A172 (cell line): ENCODE measurements at places on chromosomes 1 and 21. TPM values are rescaled to one million over a fixed set of nuclear protein-coding genes. Genes with fewer than 3 reads are reported as not detected.

DNA sequence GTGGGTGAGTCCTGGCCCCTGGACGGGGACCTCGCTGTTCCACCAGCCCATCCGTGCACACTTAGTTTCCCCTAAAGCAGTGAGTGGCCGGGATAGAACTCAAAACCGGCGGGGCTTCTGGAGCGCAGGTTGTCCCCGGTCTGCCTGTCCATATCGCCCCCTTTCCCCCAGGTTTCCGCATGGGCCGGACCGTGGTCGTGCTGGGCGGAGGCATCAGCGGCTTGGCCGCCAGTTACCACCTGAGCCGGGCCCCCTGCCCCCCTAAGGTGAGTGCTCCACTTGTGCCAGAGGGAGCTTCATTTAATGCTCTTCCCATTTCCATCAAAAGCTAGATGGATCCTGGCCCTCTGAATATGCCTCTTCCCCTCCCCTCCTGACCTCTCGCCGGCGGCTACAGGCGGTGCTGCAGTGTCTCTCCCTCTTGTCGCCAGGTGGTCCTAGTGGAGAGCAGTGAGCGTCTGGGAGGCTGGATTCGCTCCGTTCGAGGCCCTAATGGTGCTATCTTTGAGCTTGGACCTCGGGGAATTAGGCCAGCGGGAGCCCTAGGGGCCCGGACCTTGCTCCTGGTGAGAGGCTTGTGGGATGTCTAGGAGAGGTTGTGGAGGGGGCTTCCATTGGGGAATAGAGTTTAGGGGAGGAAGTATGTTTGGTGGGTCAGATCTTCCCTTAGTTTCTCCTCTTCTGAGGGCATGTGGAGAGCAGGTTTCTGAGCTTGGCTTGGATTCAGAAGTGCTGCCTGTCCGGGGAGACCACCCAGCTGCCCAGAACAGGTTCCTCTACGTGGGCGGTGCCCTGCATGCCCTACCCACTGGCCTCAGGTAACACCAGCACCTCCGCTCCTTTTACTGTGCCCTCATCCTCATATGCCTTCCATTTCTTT lies 683 bp downstream of the PPOX start:
- peak; percentile 22 for DNase-seq

DNA sequence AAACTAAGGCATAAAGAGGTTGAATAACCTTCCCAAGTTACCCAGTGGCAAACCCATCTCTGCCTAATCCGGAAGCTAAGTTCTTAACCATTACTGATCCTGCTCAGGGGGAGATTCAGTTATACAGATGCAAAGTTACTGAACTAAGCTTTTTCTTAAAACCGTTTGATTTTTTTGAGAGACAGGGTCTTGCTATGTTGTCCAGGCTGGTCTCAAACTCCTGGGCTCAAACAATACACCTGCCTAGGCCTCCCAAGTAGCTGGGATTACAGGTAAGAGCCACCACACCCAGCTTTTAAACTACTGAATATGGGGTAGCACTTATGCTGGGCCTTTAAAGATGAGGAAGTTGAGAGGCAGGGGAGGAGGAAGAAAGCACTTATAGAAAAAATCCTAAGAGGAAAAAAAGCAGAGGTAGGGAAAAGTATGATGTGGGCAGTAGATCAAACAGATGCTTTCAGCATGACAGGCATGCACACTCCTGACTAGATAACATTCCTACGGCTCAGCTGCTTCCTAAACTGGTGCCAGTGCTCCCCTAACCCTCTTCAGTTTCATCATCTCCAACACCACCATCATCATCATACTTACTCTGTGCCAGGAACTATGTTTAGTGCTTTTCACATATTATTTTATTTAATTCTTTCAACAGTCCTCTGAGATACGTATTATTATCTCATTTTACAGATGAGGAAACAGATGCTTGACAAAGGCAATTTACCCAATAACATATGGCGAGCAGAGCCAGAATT lies 5.8 kb downstream of the PAFAH2 start:
- DNase-seq = peak; percentile 31

DNA sequence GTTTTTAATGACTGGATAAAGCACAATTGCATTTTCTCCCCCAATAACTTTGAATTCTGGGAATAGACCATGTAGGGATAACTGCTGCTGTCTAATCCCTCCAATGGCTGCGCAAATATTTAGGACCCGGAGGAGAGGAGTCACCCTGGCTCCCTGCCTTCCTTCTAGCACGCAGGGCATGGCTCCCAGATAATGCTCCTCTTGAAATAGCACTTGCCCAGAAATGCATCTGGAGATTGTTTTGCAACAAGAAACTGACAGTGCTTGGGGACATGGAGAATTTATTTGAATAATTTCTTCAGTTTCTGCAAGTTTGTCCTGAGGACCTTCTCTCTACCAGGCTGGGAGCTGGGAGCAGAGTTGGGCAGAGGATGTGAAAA lies 83.5 kb downstream of the MAN1C1 start:
- DNase-seq = no peak

NBPF9 gene
- total RNA-seq = 16.9 and 18.0 TPM in 2 replicates

WNT4 gene
- total RNA-seq = 0.03 TPM in 1 of 2 replicates, not detected in the other

ARHGEF16 gene
- 1.8 and 3.6 TPM in 2 replicates for total RNA-seq

DARS2 gene
- 40.3 and 44.7 TPM in 2 replicates for total RNA-seq
